ENCODE measurements at places on chromosomes 3 and 15.

DNA sequence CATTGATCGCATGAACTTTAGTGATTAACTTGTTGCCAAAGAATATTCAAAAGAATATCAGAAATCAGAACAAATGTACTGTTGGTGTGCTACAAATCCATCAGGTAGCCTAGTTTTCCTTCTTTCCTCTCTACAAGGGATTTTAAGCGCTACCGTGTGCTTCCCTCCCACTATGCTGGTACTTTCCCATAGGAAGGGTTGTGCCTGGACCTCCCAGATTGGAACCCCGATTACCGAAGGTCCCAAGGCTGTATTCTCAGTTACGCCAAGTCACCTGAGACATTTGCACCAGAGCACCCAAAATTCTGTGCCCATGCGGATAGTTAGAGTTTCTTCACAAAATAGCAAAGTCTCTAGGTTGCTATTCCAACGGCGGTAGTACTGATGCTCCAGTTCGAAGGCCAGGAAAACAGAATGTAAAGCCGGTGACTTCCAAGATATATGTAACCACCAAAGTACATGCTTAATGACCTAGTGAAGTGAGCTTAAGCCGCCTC is 23.4 kb upstream of the GATM start:
- no peak for DNase-seq

GRCh38 chr3:43862992-43863805 is 172.5 kb downstream of the ABHD5 start:
- no peak for DNase-seq

GRCh38 chr3:105533960-105534359 is 167.3 kb downstream of the ALCAM start:
- DNase-seq: no peak

DNA sequence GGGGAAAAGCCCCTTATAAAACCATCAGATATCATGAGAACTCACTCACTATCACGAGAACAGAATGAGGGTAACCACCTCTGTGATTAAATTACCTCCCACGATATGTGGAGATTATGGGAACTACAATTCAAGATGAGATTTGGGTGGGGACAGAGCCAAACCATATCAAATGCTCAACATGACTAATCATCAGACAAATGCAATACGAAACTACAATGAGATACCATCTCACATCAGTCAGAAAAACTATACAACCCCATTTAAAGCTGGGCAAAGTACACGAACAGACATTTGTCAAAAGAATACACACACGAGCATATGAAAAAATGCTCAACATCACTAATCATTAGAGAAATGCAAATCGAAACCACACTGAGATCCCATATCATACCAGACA is 67.7 kb downstream of the SCAPER start:
- DNase-seq: no peak

GRCh38 chr3:52890735-52891134 is 6.6 kb downstream of the STIMATE start:
- DNase-seq: no peak

- no peak for DNase-seq
These were observed 66.5 kb upstream of the EIF1B start for GRCh38 chr3:40243056-40243455.

GRCh38 chr3:83873550-83873949 is 1085.2 kb upstream of the CADM2 start:
- no peak for DNase-seq

- DNase-seq: no peak
These were observed 74.9 kb upstream of the MFGE8 start for GRCh38 chr15:88987934-88988671.

- DNase-seq: no peak
These were observed 148.4 kb upstream of the TLE3 start for GRCh38 chr15:70245932-70246622.

DNA sequence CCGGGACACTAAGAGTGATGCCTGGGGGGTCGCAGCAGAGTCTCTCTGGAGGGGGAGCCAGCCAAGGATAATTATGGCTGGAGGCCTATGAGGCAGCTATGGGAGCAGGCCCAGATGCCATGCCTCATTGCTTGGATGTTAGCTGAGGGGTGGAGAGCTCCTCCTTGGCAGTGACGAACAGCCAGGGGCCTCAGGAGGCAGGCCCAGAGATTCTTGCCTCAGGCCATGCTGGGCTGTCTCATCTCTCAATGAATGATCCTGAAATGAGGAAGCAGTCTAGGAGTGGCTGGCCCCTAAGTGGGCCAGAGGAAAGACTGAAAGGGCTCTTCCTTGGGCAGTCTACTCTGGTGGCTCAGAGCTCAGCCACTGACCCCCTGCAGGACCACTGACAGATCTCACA is 21.3 kb downstream of the KIF9 start:
- no peak for DNase-seq

GRCh38 chr3:131645638-131646037 is 142.9 kb upstream of the MRPL3 start:
- no peak for DNase-seq

DNA sequence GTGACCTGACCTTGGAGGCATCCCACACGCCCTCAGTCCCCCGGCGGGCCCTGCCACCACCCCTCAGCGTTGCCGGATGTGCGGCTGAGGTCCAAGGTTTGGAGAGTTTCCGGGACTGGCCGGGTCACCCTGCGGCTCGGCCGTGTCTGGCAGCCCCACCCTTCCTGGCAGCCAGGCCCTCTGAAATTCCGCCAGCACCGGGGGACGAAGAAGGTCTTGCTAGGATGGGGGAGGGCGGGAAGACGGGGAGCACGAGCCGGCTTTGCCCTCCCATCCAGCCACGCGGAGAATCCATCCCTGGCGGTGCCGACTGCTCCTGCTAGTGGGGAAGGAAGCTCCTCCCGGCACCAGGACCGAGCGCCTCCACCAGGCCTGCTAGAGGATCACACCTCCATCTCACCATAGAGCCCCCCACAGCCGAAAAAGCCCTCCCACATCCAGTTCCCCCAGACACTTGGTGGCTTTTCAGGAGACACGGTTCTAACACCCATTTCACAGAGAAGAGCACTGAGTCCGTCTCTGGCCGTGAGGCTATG is 81.5 kb downstream of the CPN2 start:
- DNase-seq: no peak

Data from NCI-H1694 treated with DMSO at 0.1 percent for 48 hours (cell line).